PC-9 (cell line): ENCODE measurements at places on chromosomes 2 and 18. TPM values are rescaled to one million over a fixed set of nuclear protein-coding genes. Genes with fewer than 3 reads are reported as not detected.

DNA sequence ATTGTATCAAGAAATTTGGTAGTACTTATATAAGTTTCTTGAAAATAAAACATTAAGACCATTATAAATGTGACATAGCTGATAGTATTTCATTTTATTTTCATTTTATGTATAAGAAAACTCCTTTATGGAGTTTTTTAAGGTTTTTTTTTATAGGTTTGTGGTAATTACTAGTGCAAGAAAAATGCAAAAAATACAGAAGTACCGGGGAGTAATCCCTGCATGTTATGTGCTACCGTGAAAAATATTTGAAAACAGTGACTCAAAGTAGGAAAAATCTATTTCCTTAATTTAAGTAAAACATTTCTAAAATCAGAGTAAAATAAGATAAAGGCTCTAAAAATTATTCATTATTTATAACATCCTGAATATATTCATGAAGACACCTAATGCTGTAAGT lies 21.6 kb downstream of the ZSWIM2 start:
- H3K27me3 ChIP-seq, result no peaks in the 10 kb centered on the region
- H3K36me3 ChIP-seq, result no peaks in the 10 kb centered on the region
- H3K4me1 ChIP-seq, result no peaks in the 10 kb centered on the region
- no peak overlapping the region for H3K4me3 ChIP-seq
- no peak overlapping the region for H3K27ac ChIP-seq

GRCh38 chr2:68365087-68365486 lies at the start of gene PLEK:
Gene PLEK (plus strand): TSS chr2:68365282. CDS start chr2:68365352, 70 bp downstream.
- H3K4me1 ChIP-seq, result no peaks in the 10 kb centered on the region
- H3K27me3 ChIP-seq, result no peaks in the 10 kb centered on the region
- no peaks in the 10 kb centered on the region for H3K36me3 ChIP-seq
- no peak within 1 kb of the TSS for H3K4me3 ChIP-seq
- DNase-seq, result no peak

DNA sequence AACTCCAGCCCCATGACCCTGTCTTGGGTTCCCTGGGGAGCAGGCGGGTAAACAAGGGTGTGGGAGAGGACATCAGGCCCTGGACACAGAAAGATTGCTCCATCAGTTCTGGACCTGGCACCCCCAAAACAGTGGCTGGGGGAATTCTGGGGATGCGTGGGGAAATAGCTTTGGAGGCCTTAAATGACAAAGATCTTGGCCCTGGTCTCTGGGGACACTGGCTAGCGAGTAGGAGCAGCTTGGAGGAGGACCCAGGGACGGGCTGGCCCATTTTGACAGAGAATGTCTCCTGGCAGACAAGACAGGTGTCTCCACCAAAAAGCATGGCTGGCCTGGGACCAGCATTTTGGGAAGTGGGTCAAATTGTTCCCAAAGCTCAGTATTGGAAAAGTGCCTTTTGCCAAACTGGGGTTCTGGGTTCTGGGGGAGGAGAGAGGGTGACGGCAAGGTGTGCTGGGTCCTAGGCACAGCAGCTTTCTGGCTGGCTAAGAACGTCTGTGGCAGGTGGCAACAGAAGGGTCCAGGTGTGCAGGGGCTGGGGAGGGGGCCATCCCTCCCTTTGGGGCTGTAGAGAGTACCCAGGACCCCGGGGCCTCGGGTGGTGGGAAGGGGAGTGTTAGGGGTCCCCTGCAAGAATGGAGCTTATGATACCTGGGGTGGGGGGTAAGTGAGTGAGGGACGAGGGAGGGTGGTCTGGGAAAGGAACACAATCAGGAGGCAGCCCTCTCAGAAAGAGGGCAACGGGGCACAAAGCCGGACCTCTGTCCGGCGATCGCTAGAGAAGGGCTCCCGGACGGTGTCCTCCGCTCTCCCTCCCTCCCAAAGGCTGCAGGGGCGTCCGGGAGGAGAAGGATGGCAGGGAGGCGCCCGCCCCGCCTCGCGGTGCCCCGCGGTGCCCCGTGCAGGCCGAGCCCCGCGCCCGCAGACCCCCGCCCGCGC lies 556 bp downstream of the CYRIA start:
- H3K4me1 ChIP-seq, result peaks cover 9% of the 10 kb centered on the region
- H3K27ac ChIP-seq, result no peak overlapping the region
- peak overlapping the region; percentile 57; the same call in 1 of the 2 replicates for H3K4me3 ChIP-seq
- DNase-seq, result no peak
- H3K27me3 ChIP-seq, result peaks cover 15% of the 10 kb centered on the region; the same call in 1 of the 2 replicates
- no peaks in the 10 kb centered on the region for H3K36me3 ChIP-seq

DNA sequence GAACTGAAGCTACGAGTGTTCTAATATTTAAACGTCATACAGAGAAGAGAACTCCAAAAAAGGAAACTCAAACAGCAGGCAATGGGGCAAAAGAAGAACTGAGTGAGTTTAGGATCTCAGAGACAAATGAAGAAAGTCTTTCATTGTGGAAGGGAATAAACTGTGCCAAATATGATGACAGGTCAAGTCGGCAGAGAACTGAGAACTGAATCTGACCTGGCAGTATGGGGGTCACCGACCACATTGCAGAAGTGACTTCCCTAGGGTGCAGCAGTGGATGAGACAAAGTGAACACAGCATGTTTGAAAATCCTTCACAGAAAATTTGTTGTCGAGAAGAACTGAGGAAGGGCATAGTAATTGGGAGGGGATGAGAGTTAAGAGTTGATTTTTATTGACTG lies 55.9 kb downstream of the TTC21B start:
- H3K4me3 ChIP-seq, result no peak overlapping the region
- no peaks in the 10 kb centered on the region for H3K36me3 ChIP-seq
- no peaks in the 10 kb centered on the region for H3K4me1 ChIP-seq
- no peak overlapping the region for H3K27ac ChIP-seq
- DNase-seq, result no peak

- H3K4me1 ChIP-seq, result no peaks in the 10 kb centered on the region
- no peak for DNase-seq
- no peaks in the 10 kb centered on the region for H3K36me3 ChIP-seq
- H3K27ac ChIP-seq, result no peak overlapping the region
- H3K4me3 ChIP-seq, result no peak overlapping the region
Measured at GRCh38 chr2:23207871-23208270, 177.1 kb upstream of the KLHL29 start.

FBLN7 gene
- total RNA-seq, result 0.70 and 1.6 TPM in 2 replicates

DNA sequence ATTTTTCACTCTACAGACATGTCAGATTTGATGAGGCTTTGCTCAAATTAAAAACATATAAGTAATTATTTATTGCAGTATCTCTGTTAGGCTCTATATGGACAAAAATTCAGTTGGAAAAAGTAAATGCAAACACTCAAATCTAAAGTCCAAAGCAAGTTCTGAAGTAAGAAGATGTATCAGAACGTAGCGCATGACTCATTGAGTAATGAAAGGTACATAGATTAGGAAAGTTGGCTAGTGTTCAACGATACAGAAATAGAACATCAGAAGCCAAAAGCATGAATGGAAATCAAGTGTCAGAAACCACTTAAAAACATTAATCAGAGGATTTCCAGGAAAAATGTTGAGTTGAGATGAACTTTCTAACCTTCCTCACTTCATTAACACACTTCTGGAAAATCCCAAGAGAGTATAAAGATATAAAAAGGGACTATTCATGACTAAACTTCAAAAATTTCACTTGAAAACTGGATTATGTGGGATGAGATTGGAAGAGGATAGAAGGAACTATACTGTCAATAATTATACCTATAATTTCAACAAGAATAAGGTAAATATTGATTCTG lies 494.1 kb downstream of the LRRTM4 start:
- no peak overlapping the region for H3K27ac ChIP-seq
- DNase-seq, result no peak
- H3K4me3 ChIP-seq, result no peak overlapping the region
- no peaks in the 10 kb centered on the region for H3K36me3 ChIP-seq

CPO gene
- total RNA-seq, result not detected in 2 replicates

- H3K36me3 ChIP-seq, result no peaks in the 10 kb centered on the region
- H3K27ac ChIP-seq, result peak overlapping the region; percentile 22; the same call in 1 of the 2 replicates
- DNase-seq, result peak; percentile 92
- H3K4me3 ChIP-seq, result no peak overlapping the region
- peaks cover 8% of the 10 kb centered on the region; the same call in 1 of the 2 replicates for H3K27me3 ChIP-seq
Measured at GRCh38 chr2:9656270-9656766, 25.5 kb upstream of the YWHAQ start.

DNA sequence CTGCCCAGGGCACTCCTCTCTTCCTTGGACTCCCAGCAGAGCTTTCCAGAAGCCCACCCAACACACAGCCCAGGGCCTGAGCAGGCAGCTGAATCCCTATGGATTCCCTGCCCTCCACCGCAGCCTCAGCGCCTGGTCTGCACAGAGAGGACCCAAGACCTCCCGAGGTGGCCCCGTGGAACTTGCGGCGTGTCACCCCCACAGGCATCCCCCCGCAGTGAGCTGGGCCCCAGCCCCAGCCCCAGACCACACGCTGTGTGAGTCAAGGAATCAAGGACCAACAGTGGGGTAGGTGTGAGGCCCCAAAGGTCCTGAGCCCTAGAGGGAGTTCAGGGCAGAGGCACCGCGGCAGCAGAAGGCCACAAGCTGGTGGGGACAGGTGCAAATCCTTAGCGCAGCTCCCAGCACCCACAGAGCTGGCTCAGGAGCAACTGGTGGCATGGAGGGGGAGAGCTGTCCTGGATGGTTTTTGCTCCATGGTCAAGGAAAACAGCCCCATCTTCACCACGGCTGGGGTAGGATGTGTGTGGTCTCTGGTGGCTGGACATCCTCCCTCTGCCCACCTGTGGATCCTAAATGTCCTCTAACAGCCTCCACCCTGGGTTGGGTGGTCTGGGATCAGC lies 8.5 kb downstream of the HS6ST1 start:
- no peaks in the 10 kb centered on the region for H3K27me3 ChIP-seq
- no peaks in the 10 kb centered on the region for H3K36me3 ChIP-seq
- no peak for DNase-seq
- peaks cover 23% of the 10 kb centered on the region for H3K4me1 ChIP-seq
- H3K4me3 ChIP-seq, result no peak overlapping the region
- no peak overlapping the region for H3K27ac ChIP-seq

DNA sequence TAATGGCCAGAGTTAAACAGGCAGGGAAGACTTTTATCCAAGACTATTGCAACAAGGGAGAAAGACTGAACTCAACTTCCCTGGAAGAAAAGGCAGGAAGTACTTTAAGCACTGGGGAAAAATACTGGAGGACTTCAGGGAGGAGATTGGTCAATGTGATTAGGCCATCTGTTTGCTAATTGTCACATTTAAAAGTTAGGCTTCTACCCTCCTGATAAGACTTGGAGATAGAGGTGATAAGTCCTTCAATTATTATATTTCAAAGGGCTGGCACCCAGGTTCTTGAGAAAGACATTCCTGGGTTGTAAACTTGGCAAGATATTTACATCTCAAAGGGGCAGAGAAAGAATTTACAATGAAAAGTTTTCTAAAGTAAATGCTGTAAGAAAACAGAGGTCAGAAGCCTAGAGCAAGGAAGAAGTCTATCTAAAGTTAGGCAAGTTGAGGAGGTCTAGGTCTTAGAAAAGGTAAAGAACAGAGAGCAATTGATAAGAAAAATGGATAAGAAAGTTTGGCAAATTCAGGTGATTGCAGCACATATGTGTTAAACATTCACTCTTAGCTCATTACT lies 48.4 kb downstream of the DTNA start:
- no peaks in the 10 kb centered on the region for H3K27me3 ChIP-seq
- H3K4me3 ChIP-seq, result no peak overlapping the region
- H3K4me1 ChIP-seq, result no peaks in the 10 kb centered on the region
- H3K36me3 ChIP-seq, result no peaks in the 10 kb centered on the region

GRCh38 chr18:57052759-57053158 lies 94.1 kb upstream of the BOD1L2 start:
- no peaks in the 10 kb centered on the region for H3K36me3 ChIP-seq
- H3K4me3 ChIP-seq, result no peak overlapping the region
- peaks cover 6% of the 10 kb centered on the region; the same call in 1 of the 2 replicates for H3K4me1 ChIP-seq
- no peak for DNase-seq
- H3K27ac ChIP-seq, result no peak overlapping the region
- no peaks in the 10 kb centered on the region for H3K27me3 ChIP-seq

CSRNP3 gene
- 0.41 and 0.85 TPM in 2 replicates for total RNA-seq

TCF4 gene
- total RNA-seq, result 0.08 and 0.74 TPM in 2 replicates

DNA sequence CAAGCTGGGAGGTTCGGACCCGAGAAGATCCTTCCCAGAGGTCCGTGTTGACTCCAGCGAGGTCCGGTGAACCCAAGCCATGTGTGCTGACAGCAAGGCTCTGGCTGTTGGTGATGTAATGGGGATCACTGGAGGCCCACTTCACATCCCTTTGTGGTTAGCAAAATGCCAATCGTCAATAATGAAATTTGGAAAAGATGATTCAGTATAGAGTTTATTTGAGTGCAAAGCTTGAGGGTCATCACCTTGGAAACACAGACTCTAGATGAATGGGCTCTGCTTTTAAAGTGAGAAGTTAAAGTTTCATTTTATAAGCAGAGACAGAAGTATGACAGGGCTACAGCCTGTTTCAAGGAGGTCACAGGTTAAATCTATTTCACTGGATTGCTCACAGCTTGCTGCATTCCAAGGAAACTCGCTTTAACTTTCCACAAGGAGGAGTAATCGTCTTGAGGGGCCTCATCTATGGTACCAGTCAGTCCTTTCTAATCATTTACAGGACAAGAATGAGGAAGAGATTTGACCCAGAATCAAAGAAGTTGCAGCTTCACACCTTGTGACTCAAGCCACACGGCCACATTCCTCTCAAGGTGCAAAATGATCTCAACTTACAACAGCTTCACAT lies 140.5 kb downstream of the TPO start:
- H3K36me3 ChIP-seq, result no peaks in the 10 kb centered on the region
- peaks cover 27% of the 10 kb centered on the region for H3K4me1 ChIP-seq
- H3K27me3 ChIP-seq, result peaks cover 9% of the 10 kb centered on the region; the same call in 1 of the 2 replicates
- peak; percentile 54 for DNase-seq
